Inflammatory macrophage treated with lipopolysaccharide for 1 hour (primary cell): ENCODE measurements at places on chromosomes 6 and 20.

- no peak for DNase-seq
Observed at GRCh38 chr20:57025666-57026224, 240.7 kb downstream of the BMP7 start.

- peak; percentile 45 for DNase-seq
Observed at GRCh38 chr6:145047891-145048290, 687.4 kb downstream of the EPM2A start.

DNA sequence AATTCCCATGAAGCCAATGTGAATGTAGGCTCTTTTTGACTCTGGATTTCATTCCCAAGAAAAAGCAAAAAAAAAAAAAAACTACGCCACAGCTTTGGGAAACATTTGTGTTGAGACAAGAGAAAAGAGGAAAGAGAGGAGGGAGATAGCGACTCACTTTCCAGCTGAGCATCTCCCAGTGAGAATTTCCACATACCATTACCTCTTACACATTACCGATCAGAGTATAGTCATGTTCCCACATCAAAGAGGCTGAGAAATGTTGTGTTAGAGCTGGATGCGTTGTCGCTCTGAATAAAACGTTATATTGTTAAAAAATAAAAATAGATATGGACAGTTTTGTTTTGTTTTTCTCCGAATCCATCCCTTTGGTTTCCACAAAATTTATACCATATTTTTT is 1019.3 kb upstream of the ADGRB3 start:
- no peak for DNase-seq

- no peak for DNase-seq
Observed at GRCh38 chr20:47086316-47086715, 191.7 kb downstream of the EYA2 start.

GRCh38 chr6:105880030-105880492 is 206.1 kb upstream of the PRDM1 start:
- peak; percentile 99 for DNase-seq

DNA sequence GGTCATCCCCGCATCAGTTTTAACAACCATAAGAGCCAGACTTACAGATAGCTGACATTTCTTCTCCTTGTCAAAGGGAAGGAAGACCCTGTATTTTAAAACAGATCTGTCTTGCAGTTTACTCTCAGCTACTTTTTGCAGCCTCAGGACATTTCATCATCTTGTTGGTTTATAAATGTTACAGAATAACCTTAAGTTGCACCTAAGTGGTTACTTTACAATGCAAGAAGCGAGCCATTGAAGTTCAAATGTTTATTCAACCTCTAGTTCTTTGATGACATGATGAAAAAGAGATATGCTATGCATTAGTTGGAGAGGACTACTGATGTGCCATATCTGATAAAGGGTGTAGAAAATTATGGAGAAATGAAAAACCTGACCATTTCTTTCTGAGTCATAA is 187.9 kb upstream of the COL21A1 start:
- DNase-seq: no peak

DNA sequence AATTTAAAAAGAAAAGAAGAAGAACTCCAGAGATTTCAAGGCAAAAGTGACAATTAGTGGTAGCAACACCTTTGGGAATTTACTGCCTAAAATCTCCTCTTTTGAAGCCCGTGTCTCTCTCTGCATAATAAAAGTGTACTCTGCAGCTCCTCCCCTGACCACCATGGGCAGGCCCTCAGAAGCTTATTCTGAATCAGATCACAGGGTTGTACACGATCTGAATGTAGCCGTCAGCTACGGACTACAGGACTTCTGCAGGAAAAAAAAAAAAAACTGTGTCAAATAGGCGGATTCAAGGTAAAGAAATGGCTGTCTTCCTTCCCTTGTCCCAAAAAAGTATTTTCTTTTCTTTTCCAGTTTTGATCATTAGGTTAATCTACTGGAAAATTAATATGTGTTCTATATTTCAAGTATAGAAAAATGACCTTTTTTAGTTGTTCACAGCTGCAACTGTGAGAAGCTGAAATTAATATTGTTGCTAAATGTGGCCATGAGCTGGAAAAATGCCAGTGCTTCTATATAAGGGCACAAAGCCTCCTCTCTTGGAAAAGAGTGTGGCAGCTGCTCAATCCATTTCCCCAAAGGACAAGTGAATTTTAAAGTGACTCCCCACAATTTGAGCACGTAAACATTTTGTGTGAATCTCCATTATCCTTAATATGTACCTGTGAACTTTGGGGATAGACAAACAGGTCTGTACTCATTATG is 397.4 kb downstream of the C6orf118 start:
- no peak for DNase-seq

DNA sequence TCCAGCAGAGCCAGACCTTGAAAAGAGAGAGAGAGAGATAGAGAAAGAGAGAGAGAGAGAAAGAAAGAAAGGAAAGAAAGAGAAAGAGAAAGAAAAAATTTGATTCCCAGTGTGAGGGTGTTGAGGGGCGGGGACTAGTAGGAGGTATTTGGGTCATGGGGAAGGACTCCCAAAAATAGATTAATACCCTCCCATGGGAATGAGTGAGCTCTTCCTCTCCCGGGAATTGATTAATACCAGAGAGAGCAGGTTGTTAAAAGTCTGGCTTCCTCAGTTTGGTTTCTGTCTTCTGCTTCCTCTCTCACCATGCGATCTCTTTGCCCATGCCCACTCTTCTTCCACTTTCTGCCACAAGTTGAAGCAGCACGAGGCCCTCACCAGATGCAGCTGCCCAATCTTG is 28.8 kb upstream of the CFAP206 start:
- peak; percentile 65 for DNase-seq

- peak; percentile 30 for DNase-seq
Observed at GRCh38 chr20:40280616-40281015, 408.4 kb downstream of the MAFB start.

GRCh38 chr20:36170542-36171215 is 16.1 kb downstream of the EPB41L1 start:
- no peak for DNase-seq

GRCh38 chr20:19786311-19786710 is 28.3 kb downstream of the RIN2 start:
- DNase-seq: no peak

- DNase-seq: no peak
Observed at GRCh38 chr6:35906499-35906846, 14.4 kb downstream of the SRPK1 start.

DNA sequence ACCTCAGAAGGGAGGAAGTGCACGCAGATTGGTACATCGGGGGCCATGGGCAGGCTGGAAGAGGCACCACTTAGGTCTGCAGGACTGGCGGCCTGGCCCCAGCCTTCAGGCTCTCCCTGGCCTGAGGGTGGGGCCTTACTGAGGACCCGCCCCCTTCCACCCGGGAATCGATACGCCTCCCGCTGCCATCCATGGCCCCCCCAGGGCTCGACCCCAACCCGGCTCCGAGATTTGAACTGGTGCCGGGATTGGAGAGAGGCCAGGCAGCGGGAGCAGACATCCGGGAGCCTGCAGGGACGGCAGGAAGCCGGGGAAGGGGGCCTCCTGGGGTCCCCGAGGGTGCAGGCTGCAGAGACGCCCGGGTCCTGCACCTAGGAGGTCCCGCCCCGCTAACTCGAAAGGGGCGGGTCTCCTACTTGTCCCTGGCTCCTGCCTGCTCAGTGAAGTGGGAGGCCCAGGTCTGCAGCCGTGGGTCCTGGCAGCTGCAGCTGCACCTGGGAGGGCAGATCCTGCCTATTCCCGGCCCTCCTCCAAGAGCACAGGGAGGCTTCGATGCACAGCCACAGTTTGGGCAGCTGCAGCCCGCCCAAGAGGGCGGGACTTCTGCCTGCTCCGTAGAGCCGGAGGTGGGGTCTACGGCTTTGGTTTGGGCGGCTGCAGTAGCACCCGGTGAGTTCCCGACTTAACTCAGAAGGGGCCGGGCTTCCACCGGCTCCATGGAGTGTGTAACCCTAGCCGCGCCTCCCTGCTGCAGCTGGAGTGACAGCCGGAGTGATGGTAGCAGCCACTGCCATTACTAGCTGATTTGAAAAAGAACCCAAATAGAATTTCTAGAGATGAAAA is 35.2 kb upstream of the TBC1D22B start:
- DNase-seq: peak; percentile 77

DNA sequence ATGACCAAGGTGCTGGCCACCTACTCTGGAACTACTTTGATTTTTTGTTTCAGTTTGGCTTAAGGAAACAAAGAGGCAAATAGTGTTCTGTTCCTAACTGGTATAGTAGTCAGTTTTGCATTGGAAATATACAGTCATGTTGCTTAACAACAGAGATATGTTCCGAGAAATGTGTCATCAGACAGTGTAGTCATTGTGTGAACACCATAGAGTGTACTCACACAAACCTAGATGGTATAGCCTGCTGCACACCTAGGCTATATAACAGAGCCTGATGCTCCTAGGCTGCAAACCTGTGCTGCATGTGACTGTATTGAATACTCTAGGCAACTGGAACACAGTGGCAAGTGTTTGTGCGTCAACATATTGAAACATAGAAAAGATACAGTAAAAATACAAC is 80.4 kb downstream of the ARID1B start:
- peak; percentile 22 for DNase-seq
